ENCODE measurements at places on chromosomes 6 and 20.
A peak's percentile ranks its signal among the peaks of the same experiment; 100 is the strongest.

DNA sequence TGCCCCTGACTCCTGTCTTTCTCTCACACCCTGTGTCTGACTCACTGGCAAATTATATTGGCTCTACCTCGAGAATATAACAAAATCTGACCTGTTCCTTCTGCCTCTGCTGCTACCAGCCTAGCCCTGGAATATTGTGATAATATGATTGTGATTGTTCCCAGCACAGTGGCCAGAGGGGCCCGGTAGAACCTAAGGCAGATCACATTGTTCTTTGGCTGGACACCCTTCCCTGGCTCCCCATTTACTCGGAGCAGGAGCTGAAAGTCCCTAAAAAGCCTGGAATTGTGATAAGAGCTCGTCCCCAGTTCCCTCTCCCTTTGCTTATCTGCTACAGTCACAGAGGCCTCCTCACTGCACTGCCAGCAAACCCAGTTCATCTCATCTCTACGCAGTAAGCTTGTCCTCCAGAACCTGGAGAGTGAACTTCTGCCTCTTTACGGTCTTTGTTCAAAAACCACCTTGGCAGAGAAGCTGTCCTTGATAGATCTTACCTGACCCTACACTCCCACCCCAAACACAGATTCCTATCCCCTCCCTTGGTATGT is 21.8 kb downstream of the SERPINB6 start:
- no peaks in the 10 kb centered on the region for H3K36me3 ChIP-seq
- DNase-seq, result no peak
- no peaks in the 10 kb centered on the region for H3K27me3 ChIP-seq
- peak overlapping the region; percentile 90 for H3K27ac ChIP-seq
- no peak overlapping the region for H3K4me3 ChIP-seq

- no peaks in the 10 kb centered on the region for H3K36me3 ChIP-seq
- no peaks in the 10 kb centered on the region for H3K4me1 ChIP-seq
- no peaks in the 10 kb centered on the region for H3K27me3 ChIP-seq
- no peak overlapping the region for H3K27ac ChIP-seq
- no peak overlapping the region for H3K4me3 ChIP-seq
Measured at GRCh38 chr6:130840050-130840449, 12.8 kb downstream of the SMLR1 start.

DNA sequence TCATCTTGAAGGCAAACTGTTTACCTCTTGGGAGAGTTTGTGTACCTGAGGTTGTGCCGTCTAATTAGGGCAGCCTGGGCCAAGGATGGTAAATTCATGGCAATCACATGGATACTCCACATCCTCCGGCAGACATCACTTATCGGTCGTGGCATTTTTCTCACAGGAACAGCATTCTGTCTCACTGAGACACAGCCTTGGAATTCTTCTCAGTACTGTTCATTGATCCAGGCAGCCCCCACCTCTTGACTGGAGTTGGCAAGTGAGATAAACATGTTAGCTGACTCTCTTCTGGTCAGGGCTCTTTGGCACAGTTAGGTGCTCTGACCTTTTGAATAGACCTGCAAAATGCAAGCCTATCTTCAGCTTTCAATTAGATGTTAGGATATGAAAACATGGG is 511.4 kb upstream of the FLRT3 start:
- no peaks in the 10 kb centered on the region for H3K27me3 ChIP-seq
- no peak for DNase-seq
- peaks cover 5% of the 10 kb centered on the region for H3K4me1 ChIP-seq
- H3K4me3 ChIP-seq, result no peak overlapping the region
- no peak overlapping the region for H3K27ac ChIP-seq

DNA sequence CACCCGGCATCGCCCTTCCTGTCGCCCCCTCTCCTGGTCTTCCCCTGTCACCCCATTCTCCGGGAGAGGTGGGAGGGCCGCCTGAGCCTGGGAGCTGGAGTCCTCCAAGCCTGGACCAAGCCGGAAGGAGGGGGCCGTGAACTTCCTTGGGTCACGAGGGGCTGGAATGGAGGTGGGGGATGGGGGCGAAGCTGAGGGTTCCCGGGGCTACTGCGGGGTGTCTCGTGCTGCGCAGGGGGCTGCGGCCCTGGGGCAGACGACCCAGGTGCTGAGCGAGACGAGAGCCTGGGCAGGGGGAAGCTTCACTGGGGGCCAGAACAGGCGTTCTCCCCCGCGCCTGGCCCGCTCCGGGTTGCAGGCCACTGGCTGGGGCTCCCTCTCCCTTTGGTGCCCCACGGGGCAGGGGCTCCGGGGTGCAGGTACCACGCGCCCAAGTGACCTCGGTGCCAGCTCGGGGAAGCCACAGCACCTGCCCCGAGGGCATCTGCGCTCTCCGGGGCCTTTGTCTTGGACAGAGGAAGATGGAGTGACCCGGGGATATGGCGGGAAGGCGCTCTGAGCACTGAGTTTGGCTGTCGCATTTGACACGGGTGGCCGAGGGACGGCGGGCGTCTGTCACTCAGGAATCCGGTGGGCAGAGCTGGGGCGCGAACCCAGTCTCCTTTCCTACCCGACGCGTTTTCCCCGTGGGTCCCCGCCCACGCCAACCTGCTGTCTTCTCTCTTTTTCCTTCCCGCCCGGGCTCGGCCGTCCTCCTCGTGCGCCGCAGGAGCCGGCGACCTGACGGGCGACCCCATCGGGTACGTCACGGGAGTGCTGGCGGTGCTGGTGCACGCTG is 1.2 kb downstream of the SLC35D3 start:
- no peak for DNase-seq
- peaks cover 43% of the 10 kb centered on the region for H3K27me3 ChIP-seq
- peaks cover 8% of the 10 kb centered on the region for H3K4me1 ChIP-seq
- H3K4me3 ChIP-seq, result no peak overlapping the region
- no peaks in the 10 kb centered on the region for H3K36me3 ChIP-seq

DNA sequence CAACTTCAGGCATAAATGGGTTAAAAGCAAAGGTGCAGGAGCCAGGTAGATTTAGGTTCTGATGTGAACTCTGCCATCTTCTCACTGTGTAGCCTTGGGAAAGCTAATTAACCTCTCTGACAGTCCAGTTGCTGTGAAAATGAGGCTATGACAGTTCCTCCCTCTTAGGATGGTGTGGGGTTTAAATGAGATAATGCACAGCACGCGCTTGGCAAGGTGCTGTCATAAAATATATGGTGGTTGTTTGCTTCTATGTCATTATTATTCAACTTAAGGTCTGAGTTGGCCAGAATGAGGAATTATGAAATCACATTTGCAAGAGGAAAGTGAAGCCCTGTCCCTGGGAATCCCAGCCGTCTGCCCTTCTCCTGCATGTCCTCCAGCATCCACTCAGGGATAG is 15.5 kb upstream of the BCAS1 start:
- no peak overlapping the region for H3K27ac ChIP-seq
- H3K27me3 ChIP-seq, result no peaks in the 10 kb centered on the region
- H3K4me1 ChIP-seq, result no peaks in the 10 kb centered on the region
- H3K4me3 ChIP-seq, result no peak overlapping the region

All from gastrocnemius medialis (tissue), 4 donors.